ENCODE measurements at places on chromosomes 11 and 22.
A peak's percentile ranks its signal among the peaks of the same experiment; 100 is the strongest.

DNA sequence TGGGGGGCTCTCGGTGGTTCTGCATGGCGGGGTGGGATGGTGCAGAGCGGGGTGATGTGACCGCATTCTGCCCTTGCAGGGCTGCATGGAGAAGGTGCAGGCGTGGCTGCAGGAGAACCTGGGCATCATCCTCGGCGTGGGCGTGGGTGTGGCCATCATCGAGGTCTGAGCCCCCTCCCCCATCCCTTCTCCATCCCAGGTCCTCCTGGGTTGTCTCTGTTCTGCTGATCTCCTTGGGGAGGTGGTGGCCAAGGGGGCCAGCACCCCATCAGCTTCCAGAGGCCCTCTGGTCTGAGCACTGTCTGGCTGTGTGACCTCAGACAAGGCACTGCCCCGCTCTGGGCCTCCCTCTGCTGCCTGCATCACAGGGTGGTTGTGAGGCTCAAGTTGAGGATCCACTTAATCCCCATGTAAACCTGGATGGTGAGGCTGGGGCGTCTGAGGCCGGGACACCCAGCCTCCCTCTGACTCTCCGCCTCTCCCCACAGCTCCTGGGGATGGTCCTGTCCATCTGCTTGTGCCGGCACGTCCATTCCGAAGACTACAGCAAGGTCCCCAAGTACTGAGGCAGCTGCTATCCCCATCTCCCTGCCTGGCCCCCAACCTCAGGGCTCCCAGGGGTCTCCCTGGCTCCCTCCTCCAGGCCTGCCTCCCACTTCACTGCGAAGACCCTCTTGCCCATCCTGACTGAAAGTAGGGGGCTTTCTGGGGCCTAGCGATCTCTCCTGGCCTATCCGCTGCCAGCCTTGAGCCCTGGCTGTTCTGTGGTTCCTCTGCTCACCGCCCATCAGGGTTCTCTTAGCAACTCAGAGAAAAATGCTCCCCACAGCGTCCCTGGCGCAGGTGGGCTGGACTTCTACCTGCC is 53.3 kb downstream of the CD82 start:
- no peak for DNase-seq

GRCh38 chr22:29089507-29089906 is 16.7 kb downstream of the KREMEN1 start:
- no peak for DNase-seq

DNA sequence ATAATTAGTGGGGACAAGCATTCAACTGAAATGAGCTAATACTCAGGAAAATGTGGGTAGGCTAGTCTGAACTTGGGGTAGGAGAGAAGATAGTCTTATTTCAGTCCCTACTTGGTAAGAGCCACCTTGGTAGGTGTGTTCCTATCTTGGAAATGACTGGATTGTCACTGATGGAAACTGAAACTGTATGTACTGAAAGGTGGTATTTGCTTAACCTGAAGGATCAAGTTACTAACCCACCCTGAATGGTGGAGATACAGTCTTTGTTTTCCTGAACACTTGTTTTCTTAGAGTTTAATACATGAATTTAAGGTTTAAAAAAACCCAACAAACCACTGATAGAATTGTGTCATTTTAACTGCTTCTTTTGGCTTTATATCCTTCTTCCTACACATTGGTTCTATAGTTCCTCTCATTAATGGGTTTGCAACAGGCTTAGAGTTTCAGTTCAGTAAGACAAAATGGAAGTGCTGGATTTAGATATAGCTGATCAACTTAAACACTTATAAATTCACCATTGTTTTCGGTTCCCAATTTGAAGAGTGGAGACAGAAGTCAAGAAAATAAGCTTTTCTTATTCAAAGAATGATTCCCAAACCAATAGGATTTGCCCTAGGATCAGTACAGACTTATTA is 4.2 kb downstream of the FAR1 start:
- no peak for DNase-seq

DNA sequence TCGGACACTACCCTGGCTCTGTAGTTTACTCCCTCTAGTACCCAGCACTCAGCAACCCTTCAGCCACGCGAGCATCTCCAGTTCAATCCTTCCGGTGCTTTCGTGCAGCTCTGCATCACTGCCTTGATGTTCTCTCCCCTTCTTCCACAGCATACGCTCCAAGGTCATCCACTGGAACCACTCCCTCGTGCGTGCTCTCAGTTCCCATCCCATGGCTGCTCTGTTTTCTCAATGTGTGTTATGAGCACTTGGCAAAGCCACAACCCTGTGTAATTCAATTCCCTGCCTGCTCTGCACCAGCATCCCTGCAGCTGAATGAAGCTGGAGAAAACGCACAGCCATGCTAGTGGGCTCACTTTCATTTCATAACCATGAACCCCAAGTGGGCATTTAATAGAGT is 38.5 kb upstream of the NFRKB start:
- no peak for DNase-seq

GRCh38 chr11:111500481-111500880 is 11.7 kb downstream of the BTG4 start:
- no peak for DNase-seq

DNA sequence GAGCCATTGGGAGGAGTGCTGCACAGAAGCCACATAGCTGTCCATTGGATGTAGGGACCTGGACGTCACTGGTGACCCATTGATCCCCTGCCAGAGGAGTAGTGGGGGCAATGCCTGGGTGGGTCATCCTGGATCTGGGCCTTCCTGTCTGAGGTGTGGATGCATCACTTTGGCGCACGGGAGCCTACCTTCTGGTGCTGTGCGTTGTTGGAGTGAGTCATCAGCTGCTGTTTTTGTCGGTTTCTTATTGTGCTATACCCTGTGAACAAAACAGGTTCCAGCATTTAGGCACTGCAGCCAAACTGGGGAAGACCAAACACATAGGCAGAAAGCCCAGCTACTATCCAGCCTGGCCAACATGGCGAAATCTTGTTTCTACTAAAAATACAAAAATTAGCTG is 3.2 kb downstream of the TAF6L start:
- no peak for DNase-seq

GRCh38 chr11:82462608-82463242 is 270.9 kb downstream of the FAM181B start:
- no peak for DNase-seq

- peak; percentile 32 for DNase-seq
Measured at GRCh38 chr22:37802310-37803194, 5.2 kb upstream of the GCAT start.
